ENCODE measurements at places on chromosomes 2 and 18. TPM values are rescaled to one million over a fixed set of nuclear protein-coding genes. Genes with fewer than 3 reads are reported as not detected.

WNT6 gene
- total RNA-seq = not detected

SLC14A1 gene
- total RNA-seq = 22.7 TPM

YES1 gene
- 43.3 TPM for total RNA-seq

STARD6 gene
- 0.29 TPM for total RNA-seq

HRH4 gene
- not detected for total RNA-seq
